KG1 (cell line): ENCODE measurements at places on chromosomes 11 and 22.

GRCh38 chr11:6319001-6319703 lies 1.1 kb downstream of the CAVIN3 start:
- no peak for DNase-seq

DNA sequence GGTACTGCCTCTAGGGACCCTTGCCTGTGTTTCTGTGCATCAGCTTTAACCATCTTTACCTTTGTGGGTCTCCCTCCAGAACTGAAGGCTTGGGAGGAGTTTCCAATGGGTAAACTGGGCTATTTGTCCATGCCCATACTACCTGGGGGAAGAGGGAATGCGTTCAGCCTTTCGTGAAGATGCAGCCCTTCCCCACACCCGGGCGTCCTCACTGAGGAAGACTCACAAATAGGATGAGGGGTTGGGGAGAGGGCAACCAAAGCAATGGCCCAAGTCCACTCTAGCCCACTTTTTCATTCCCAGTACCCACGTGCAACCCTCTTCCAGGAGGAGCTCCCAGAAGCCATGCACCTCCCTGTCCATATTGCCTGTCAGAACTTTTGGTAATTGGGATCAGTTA lies 61.8 kb upstream of the ADA2 start:
- no peak for DNase-seq

GRCh38 chr11:36012455-36012854 lies 68.6 kb downstream of the LDLRAD3 start:
- no peak for DNase-seq

DNA sequence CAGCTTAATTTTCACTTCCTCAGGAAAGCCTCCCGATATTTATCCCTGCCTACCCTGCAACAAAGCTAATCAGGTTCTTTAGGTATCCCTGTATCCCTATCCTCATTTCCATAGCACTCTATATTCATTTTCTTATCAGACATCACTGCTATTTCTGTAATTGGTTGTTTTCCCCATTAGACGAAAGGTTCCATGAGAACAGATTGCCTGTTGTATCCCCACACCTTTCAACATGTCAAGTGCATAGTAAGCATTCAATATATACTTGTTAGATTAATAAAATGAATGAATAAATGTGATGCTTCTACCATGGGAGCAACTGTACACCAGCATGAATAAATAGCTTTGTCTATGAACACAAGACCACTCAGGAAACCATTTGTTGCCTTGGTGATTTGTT lies 499.8 kb downstream of the DLG2 start:
- DNase-seq, result no peak

DNA sequence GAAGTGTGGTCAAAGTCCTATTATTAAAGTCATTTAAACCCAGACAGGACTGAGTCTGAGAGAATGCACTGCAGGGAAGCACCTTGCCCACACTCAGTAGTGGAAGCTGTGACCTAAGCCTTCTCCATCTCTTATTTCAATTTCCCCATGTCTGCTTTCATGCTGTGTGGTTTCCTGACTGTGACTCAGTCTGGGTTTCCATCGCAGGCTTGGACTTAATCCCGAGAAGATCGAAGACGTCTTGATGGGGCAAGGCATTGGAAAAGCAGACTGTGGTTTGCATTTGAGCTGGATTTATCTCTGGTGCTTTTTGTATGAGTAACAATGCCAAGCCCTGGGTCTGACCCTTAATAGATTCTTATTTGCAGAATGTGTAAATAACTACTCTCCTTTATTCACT lies 238.9 kb downstream of the NTM start:
- DNase-seq, result peak; percentile 60

- DNase-seq, result no peak
These were observed 58.3 kb downstream of the AAMDC start for GRCh38 chr11:77879218-77879617.

DNA sequence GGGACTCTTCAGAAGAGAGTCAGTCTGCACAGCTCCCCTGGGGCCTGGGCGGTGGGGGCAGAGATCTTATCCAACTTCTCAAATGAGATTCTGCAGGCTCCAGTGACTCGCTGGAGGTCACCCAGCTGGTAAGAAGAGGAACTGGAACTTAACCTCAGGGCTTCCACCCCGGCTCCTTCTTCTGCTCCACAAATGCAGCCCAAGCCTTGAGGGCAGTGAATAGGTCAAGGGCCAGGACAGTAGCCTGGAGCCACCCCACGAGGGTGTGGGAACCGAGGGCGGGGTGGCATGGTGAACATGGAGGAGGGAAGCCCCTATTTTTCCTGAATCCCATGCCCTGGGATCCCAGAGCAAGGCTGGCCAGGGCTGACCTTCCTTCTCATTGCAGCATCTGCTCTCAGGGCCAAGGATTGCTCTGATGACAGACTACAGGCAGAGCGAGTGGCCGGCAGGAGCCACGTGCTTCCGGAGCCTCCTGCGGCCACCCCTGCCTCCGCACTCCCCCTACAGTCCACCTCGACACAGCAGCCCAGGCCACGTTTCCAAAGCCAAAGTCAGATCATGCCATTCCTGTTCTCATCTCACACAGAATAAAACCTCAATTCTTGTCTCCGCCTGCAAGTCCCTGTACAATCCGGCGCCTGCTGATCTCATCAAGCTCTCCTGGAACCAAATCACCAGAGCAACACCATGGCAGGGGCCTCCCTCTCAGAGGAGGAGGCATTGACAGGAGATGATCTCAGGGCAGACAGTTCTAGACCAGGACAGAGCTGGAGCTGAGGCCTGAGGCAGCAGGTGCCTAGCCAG lies 21.1 kb upstream of the UPK3A start:
- DNase-seq, result peak; percentile 46

GRCh38 chr22:33038131-33038772 lies 19.9 kb downstream of the SYN3 start:
- no peak for DNase-seq

DNA sequence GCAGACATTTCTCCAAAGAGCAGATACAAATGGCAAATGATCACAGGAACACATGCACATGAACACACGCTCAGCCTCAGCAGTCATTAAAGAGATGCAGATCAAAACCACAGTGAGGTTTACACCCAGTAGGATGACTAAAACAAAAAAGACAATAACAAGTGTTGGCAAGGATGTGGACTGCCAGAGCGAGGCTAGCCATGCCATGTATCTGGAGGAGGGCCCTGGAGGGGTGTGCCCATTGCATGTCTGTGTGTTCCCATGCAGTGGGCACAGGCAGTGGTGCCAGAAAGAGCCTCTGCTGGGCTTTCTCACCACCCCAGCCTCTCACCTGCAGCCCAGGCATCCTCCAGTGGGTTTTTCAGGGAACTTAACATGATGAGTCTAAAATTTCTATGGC lies 54.2 kb upstream of the KCNQ1OT1 start:
- DNase-seq, result no peak

- DNase-seq, result no peak
These were observed 797 bp downstream of the THY1 start for GRCh38 chr11:119421941-119422808.

DNA sequence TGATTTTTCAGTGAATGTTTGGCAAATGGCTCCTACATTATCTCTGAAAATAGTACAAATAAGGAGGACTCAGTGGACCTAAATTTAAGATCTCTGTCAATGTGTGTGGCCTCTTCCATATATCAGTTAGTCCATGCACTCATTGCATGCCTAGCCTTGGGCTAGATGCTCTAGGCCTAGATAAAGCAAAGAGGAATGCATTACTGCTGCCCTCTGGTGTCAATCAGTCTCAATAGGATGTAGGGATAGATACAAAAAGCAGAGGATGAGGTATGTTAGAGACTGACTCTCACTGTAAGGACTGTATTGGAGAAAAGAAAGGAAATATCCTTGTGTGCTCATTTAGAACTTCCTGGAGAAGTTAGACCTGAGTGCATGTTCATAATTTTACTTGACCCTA lies 42.0 kb downstream of the MS4A2 start:
- DNase-seq, result peak; percentile 45

GRCh38 chr11:109363682-109364081 lies 58.3 kb upstream of the C11orf87 start:
- DNase-seq, result no peak

DNA sequence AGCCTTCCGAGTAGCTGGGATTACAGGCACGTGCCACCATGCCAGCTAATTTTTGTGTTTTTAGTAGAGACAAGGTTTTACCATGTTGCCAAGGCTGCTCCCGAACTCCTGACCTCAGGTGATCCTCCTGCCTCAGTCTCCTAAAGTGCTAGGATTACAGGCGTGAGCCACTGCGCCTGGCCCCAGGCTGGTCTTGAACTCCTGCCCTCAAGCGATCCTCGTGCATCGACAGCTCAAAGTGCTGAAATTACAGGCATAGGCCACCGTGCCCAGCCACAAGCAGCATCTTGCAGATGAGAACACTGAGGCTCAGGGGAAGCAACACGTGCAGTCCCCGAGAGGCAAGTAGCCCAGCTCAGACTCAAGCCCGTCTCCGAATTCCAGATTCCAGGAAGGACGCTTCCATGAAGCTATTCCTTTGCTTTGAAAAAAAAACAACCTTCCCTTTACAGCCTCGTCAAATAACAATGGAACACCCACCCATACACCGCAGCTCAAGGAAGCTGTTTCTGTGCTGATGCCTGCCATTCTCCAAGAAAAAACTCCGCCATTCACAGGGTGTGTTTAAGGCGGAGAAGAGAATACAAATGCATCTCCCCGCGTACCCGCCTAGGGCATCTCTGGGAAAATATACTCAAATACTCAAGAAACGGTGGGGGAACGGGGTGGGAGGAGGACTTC lies 34.5 kb upstream of the PDGFB start:
- DNase-seq, result no peak

- no peak for DNase-seq
These were observed 12.2 kb downstream of the HPS5 start for GRCh38 chr11:18309691-18310090.

GRCh38 chr11:43904742-43905535 lies 24.3 kb downstream of the ALKBH3 start:
- no peak for DNase-seq

DNA sequence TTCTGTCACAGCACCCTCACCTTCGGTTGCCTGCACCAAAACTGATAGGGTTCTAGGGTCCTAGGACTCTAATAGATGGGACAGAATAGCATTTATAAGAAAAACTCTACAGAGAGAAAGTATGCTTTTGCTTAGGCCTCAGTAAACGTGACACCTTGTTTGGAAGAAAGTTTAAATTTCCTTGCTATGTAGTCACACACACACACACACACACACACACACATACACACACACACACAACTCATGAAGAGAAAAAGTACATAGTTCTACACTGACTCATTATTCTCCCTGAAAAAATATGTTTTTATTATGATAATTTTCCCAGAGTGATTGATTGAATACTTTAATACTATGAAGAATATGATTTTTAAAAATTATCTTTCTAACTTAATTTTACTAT lies 220.8 kb upstream of the SNX19 start:
- no peak for DNase-seq

DNA sequence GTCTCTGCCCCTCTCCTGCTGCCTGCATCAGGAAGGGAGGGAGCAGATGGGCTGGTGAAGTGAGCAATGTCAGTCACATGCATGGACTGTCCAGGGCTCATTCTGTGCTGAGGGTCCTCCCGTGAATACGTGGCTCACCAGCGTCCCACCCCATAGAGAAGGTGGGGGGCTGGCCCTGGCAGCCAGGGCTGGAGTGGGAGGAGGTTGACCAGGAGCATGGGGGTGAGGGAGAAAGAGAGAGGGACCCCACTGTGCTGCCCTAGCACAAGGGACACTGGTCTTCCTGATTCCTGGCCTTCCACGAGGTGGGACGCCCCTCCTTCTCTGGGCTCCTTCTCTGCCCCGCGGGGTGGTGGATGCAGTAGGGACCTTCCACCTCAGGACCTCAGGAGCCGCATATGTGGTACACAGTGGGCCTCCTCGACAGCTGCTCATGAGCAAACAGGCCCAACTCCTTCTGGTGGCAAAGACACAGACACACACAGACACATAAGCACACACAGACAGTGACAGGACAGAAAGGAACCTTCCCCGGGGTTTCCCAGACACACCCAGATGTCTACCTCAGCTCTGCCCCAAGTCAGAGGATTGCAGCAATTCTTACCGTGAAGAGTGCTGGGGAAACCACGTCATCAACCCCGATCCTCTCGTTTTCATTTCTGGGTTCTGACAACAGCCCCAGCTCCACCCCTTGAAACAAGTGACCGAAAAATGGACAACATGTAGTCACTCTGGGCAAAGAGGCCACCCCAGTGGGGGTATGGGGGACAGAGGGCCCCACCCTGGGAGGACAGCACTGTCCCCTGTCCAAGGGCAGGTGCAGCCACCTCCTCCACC lies 3.6 kb upstream of the APOBEC3A start:
- DNase-seq, result no peak

DNA sequence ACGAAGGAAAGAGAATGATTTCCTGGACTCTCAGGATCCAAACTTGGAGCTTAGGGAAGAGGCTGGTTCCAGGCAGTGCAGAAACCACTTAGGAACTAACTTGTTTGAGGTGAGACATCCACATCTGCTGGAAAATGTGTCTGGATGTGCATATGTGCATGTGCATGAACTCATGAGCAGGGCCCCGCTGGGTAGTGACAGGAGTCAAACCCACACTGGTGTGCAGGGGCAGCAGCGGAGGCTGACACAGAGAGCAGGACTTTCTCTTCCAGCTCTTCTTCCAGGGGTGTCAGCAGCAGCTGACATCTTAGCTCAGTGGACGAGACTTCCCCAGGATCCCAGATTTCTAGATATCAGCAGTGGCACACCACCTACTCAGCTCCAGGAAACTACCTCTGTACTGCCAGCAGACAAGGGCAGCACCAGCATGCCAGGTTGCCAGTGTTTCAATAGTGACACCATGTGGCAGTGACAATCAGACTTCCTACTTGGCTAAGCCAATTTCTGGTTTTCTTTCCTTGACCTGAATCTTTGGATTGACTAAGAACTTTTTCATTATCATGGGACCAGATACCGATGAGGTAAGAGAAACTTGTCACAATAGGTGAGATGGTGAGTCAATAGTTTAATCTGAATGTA lies 227.5 kb upstream of the ZC3H12C start:
- no peak for DNase-seq

DNA sequence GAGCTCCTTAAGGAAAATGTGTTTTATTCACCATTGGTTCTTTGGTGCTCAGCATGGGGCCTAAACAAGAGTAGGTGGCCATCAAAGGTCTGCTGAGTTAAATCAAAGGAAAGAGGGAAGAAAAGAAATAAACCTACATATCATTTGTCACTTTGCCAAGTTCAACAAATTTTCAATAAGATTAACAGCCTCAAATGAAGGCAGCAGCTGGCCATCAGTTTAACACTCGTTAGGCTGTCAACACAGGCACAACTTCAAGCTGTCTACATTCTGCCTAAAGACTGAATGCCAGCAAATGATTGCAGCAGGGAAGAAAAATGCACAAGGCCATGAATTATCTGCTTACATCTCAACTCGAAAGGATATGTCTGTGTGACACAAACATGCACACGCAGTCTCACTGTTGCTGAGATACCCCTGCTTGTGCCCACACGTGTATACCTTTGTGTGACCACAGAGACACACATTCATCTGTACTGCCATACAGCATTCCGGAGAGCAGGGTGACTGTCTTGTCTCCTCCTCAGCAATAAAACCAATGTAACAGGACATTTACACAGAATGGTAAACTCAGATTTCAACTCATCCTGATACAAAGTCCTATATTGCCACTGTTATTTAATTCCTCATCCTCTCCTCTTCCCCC lies 40.1 kb downstream of the TRIM66 start:
- DNase-seq, result no peak
